ENCODE measurements at places on chromosomes 1 and 21.

- DNase-seq = no peak
Observed at GRCh38 chr1:153232553-153232952, 15.2 kb downstream of the PRR9 start.

DNA sequence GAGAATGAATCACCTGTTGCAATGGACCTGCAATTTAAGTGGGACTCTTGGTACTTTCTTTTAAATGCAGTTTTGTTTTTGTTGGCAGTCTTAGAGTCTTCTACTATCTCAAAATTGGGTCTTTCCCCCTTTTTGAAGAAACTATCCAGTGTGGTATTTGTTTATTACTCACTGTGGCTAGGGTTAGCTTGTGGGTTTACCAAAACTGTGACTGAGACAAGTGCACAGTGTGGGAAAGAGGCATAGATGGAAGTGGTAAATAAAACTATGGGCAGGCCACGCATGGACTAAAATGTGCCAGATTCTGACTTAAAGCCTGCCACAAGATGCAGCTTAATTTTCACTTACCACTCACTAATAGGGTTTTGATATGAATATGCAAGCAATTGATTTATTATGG, 1441.7 kb downstream of the PLA2G4A start:
- no peak for DNase-seq

- DNase-seq = no peak
Observed at GRCh38 chr1:116835161-116835560, 74.6 kb upstream of the PTGFRN start.

DNA sequence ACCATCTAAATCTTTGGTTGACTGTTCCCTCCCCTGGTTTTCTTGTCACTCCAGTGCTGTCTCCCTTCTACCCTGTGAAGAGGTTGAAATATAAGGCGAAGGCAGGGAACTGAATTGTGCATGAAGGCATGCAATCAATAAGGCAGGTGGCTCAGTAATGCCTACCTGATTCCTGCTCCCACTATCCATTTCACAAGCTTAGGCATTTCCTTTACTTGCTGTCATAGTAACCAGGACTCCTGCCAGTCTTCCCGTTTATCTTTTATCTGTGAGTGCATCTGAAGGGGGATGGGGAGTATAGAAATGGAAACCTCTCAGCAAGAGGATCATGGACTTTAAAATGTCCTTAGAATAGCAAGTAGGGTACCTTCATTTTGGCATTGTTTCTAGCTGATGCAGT, 40.5 kb downstream of the MRPS6 start:
- DNase-seq = no peak

DNA sequence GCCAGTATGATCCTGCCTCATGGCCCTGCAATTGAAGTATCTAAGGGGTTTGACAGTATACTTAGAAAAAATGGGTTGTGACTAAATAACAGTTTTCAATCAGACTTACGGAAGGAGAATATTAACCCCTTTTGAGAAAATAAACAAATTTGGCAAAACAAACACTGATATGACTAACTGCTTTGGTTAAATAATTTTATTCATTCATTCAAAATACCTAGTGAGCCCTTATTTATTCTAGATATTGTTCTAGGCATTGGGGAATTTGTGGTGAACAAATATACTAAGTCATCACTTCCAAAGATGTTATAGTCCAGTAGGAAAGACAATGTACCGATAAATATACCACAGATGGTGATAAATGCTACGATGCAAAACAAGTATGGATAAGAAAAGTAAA, 358.7 kb downstream of the TGFB2 start:
- DNase-seq = no peak

DNA sequence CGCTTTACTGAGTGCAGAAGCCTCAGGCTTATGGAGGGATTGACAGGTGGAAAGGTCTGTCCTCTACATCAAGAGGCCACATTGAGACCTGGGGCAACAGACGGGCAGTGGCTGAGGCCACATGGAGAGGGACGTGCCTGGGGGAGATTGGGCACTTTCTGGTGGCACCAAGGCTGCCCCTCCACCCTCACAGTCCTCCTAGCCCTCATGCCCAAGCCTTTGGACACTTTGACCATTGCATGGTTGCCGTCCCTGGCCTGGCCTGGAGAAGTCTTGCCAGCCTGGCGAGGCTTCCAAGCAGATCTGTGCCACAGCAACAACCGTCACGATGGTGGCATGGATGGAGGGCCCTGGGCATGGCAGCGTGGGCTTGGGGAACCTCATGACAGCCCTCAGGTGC, 192.1 kb upstream of the VAMP3 start:
- peak; percentile 3 for DNase-seq

DNA sequence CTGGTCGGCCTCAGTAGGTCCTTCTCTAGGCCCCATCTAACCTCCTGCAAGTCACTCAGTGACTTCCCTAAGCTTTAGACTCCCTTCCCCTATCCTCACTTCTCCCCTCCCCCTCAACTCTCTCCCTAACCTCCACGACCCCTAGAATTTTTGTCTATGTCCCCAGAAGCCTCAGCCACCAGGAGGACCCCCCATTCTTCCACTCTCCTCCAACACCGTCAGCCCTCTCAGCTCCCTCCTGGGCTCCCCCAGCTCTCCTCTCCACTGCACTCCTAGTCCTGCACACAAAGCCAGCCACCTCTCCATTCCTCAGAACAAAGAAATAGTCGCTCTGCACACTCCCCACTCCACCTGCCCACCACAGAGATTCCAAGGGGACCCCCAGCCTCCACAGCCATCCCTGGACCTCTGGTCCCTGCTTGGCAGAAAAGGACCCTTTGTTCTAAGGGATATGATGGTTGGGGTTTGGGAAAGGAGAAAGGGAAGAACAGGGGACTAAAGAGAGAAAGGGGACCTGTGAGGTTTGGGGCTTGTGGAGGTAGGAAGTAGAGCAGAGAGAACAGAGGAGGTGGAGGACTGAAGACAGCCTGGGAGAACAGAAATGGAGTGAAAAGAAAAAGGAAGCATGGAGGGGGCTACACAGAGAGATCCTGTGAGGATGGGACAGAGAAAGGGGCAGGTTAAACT, 2.8 kb downstream of the ARHGEF2 start:
- no peak for DNase-seq

GRCh38 chr1:241499910-241500309, 19.6 kb downstream of the FH start:
- no peak for DNase-seq

DNA sequence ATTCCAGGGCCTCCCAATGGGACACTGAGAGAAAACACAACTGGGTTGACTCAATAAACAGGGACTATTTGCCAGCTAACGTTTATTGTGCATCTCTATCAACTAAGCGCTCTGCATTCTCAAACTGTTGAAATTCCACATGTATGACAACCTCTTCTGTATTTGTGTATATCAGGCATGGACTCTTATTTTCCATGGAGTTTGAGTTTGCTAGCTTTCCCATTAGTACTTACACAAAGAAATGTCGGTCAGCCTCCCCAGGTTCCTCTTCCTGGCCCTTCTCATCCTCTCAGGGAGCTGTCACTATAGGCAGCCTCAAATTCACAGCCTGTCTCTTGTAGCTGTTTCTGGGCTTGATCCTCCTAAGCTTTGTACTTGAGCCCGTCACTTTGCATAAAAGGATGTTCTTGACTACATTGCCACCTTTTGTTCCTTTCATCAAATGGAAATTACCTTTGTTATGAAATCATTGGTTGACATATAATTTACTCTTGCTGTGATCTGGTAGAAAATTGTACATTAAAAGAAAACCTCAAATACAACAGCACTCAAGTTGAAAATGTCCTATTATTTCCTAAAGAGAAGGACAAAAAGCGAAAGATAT, 60.0 kb upstream of the NTPCR start:
- DNase-seq = no peak

DNA sequence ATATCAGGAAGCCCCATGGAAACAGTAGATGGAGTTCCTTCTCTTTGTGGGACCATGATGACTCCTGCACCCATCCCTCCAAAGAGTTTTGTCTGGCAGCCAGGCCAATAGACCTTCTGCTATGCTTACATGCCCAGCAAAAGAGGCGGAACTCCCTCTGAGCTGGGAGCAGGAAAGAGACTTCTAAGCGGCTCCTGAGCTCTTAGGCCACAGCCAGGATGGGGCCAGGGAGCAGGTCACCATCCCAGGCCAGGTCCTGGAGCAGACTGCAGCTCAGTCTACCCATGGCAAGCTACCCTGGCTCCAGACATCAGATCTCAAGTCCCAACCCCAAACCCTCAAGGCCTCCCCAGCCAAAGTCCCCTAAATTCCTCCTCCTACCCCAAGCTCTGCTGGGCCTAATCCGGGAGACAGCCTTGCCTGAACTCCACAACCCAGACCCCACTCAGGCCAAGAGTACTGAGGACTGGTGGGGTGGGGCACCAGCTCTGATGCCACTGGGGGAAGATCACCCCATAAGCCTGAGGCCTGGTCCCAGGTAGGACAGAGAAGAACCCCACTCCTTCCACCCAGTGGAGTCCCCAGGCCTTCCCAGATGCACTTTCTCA, 387.9 kb downstream of the MATN1 start:
- no peak for DNase-seq

- DNase-seq = peak; percentile 27
Observed at GRCh38 chr1:47031059-47031458, 7.6 kb downstream of the CYP4X1 start.
